ENCODE measurements at places on chromosomes 7 and 10.

GRCh38 chr10:7519351-7519750 is 108.5 kb upstream of the SFMBT2 start:
- no peak for DNase-seq

DNA sequence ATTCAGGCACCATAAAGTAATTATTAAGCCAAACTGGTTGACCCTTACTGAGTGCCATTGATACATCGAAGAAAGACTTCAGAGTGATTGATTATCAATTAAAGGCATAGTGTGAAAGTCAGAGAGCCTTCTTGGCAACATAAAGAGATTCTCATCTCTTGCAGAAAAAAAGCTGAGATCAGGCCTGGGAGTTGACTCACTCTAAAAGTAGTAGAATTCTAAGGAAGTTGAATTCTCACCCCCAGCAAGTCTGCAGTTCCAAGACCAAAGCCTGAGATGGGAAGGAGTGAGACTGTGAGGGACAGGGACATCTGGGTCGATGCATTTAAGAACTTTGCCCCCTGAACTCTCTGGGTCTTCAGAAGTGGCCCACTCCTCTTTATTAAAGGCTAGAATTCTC is 21.6 kb upstream of the ERCC6 start:
- DNase-seq = no peak

DNA sequence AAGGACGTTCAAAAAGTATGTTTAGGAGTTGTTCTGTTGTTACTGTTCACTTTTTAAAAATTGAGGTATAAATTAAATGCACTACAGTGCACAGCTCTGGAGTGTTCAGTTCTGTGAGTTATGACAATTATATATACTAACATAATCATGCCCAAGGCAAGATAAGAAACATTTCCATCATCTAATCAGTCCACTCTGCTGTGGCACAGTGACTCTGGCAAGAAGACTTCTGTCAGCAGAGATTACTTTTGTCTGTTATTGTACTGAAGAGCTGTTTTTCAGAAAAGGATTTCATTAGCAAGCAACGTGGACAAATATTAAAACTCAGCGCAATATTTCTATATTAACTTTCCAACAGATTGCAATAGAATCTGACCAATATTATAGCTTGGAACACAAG is 32.0 kb downstream of the ICA1 start:
- DNase-seq = no peak

GRCh38 chr7:102426268-102427018 is 6.9 kb upstream of the ORAI2 start:
- no peak for DNase-seq

DNA sequence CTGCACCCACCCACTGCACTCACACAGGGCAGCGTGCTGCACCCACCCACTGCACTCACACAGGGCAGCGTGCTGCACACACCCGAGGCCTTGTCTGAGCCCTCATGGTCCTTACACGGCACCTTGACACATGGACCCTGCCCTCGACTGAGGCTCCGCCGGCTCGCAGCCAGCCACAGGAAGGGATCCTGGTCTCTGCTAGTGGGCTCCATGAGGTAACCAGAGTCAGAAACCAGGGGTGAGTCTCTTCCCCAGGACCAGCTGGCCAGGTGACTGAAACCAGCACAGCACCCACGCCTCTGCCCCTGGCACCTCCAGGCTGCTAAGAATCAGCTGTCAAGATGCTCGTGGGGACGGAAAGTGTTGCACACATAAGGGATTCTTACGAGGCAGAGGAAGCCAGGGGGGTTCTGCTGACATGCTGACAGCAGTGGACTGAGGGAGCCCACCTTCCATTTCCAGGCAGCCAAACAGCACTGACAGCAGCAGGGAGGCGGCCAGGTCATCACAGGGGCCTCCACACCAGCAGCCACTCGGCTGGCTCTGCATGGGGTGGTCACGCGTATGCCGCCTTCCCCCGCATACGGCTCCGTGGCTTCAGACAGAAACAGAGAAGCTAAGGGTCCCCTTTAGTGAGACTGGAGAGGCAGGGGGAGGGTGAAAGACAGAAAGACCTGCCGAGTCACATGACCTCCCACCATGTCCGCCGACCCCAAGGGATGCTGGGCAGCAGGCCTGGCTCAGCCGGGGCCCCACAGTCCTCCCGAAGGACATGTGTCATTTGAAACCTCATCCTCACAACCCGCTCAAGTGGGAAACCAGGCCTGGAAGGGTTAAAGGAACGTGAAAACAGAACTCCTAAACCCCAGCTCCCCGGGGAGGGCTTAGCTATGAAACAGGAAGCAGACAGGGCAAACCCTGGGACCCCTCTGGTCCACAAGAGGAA is 34.2 kb downstream of the GPER1 start:
- no peak for DNase-seq

DNA sequence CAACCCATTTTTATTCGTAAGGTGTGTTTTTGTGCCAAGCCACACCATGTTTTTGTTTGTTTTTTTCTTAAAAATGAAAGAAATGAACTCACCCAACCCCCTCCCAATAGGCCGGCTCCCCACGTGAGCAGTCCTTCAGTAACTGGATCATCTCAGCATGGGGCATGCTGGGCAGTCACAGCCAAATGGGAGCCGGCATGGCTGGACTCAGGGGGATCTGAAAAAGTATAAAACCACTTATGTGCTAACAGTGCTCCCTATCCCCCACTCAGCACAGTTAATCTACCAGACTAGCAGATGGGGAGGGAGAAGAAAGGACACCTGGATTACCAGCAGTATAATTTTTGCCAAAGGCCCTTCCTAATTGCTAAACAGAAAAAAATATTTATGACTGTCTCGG is 39.3 kb downstream of the BAZ1B start:
- no peak for DNase-seq

DNA sequence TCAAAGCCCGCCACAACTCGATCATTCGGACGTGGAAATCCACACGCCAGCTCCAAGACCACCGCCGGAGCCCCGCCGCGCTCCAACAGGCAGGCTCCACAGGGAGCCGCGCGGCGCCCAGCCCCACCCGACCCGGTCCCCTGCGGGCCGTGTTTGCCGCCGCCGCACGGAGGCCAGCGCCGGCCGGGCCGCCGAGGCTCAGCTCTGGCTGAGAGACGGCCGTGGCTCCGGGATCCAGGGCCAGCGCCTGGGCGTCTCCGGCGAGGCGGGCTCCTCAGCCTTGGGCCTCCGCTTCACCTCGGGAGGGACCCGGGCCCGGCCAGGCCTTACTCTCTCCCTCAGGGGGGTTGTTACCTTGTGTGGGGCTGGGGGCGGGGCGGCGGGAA is 333 bp downstream of the SMNDC1 start:
- no peak for DNase-seq

GRCh38 chr7:130845581-130846085 is 111.6 kb upstream of the KLF14 start:
- no peak for DNase-seq

GRCh38 chr10:78540355-78541076 is 506.9 kb downstream of the RPS24 start:
- DNase-seq = no peak

DNA sequence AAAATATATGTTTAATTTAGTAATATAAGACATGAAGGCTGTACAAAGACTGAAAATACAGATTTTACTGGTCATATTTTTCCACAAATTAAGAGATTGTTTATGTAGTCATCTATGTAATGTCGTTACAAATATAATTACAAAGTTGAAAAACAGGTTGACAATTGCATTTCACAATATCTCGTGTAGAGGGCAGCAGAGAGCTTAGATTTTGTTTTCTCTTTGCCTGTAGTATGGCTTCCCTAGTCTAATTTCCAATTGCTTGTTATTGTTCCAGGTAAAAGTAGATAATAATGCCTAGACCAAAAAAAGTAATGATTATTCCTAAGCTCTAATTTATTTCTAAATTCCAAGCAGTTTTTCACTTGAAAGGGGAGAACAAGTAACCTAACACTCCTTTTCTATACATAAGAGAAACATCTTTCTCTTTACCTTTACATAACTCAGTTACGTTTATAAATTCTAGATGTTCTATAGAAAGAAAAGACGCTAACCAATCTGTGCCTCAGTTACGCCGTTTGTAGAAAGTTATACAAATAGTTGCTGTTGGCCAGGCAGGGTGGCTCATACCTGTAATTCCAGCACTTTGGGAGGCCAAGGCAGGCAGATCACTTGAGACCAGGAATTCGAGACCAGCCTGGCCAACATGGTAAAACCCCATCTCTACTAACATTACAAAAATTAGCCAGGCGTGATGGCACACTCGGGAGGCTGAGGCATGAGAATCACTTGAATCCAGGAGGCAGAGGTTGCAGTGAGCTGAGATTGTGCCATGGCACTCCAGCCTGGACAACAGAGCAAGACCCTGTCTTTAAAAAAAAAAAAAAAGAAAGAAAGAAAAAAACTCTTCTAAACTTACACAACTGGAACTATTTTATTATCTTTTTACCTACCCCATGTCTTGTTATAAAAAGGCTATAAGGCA is 30.0 kb downstream of the NET1 start:
- DNase-seq = peak; percentile 18

DNA sequence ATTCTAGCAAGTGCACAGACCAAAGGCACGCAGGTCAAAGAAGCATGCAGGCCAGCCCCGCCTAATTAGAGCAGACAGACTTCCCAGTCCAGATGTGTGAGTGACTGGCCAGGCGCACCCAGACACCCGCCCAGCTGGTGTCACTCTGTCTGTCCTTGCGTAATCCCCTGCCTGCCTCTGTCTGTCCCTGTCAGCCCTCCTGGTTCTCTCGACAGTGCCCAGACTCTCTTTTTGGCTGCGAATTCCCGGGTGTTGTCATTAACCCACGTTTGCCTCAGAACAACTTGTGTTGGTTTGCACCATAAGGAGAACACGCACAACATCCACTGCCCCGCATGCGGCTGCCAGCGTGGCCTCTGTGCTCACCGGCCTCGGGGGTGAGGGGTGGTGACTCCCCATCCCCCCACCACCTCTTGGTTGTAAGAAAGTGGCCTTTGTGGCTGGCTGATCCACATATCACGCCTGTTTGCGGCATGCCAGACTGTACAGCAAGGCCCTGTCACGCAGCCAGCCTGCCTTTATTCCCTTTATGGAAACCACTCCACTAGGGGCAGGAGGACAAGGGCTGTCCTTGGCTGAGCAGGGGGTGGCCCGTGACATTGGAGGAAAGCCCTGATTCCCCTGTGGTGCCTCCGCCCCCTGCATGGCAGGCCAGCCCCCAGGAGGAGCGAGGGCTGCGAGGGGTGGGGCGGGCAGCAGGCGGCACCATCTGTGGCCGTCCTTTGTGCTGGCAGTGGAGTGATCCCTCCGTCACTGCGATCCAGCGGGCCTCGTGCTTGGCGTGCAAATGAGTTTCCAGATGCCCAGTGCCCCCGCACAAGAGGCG is 72.8 kb upstream of the PPIF start:
- no peak for DNase-seq

- DNase-seq = peak; percentile 36
Observed at GRCh38 chr7:35424869-35425495, 171.1 kb upstream of the TBX20 start.

- no peak for DNase-seq
Observed at GRCh38 chr10:16995867-16996529, 133.6 kb downstream of the CUBN start.

- DNase-seq = no peak
Observed at GRCh38 chr7:142771353-142771723, 568 bp downstream of the PRSS2 start.

GRCh38 chr7:36986948-36987724 is 262.8 kb upstream of the AOAH start:
- peak; percentile 48 for DNase-seq

- DNase-seq = no peak
Observed at GRCh38 chr10:69130251-69130650, 6.3 kb downstream of the VPS26A start.

DNA sequence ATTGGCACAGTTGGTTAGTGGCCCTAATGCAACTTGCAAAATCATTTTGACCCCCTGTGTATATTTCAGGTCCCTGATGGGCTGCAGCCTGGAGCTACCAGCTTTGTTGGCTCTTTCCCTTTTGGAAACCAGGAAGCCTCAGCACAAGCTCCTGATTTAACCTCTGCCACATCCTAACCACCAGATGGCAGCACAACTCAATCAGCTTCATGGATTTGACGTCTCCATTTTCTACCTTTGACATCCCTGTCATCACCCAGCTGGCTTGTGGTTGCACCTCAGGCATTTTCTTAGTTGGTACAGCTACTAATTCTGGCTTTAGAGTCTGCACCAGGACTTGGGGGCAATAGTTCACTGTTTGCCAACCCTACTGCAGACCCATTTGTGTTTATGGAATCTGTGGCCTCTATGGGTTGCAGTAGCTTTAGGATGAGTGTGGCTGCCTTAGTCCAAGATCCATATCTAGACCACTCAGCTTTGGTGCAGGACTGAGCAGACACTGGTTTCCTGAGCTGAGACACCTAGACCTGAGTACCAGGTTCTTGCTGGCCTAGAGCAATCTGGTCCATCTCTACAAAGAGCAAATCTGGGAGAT is 456.2 kb downstream of the REEP3 start:
- DNase-seq = peak; percentile 14

DNA sequence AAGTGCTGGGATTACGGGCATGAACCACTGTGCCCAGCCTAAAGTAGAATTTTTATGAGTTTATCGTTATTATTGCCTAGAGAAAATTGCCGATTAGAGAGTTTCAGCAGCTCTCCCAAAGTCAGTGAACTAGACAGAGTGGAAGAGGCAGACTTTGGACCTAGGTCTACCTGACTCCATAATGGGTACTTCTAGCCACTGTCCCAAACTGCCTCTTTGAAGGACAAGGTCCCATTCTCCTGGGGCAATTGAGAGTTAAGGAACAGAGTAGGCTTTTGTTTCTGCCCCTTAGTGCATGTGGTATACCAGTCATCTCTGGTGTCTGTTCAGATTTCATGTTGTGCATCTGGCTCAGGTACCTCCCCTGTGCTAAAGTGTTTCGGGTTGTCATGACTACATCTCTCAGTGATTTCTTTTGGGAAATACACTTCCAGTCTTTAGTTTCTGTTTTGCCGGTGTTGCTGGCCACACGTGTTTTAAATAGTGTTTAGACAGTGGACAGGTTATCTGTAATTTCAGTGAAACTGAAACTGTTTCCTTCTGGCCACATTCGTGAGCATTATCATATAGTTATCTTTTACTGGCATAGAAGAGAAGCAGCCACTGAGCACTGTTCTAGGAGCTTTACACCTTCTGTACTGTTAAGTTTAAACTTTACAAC is 4.7 kb downstream of the TMEM236 start:
- peak; percentile 54 for DNase-seq

GRCh38 chr10:83252596-83252995 is 886.7 kb upstream of the GHITM start:
- no peak for DNase-seq

GRCh38 chr7:98808751-98809460 is 60.9 kb downstream of the TMEM130 start:
- no peak for DNase-seq

DNA sequence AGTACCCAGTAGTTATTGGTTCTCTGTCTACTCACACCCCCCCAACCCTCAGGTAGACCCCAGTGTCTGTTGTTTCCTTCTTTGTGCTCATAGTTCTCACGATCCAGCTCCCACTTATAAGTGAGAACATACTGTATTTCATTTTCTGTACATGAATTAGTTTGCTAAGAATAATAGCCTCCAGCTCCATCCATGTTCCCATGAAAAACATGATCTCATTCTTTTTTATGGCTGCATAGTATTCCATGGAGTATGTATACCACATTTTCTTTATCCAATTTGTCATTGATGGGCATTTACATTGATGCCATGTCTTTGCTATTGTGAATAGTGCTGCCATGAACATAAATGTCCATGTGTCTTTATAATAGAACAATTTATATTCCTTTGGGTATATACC is 2.6 kb upstream of the FRMPD2 start:
- no peak for DNase-seq

All from GM18507 (cell line).